ENCODE measurements at places on chromosomes 5 and 9. TPM values are rescaled to one million over a fixed set of nuclear protein-coding genes. Genes with fewer than 3 reads are reported as not detected.
A peak's percentile ranks its signal among the peaks of the same experiment; 100 is the strongest.

STKLD1 gene
- total RNA-seq = 1.4 TPM

SLC34A3 gene
- total RNA-seq = not detected

DNA sequence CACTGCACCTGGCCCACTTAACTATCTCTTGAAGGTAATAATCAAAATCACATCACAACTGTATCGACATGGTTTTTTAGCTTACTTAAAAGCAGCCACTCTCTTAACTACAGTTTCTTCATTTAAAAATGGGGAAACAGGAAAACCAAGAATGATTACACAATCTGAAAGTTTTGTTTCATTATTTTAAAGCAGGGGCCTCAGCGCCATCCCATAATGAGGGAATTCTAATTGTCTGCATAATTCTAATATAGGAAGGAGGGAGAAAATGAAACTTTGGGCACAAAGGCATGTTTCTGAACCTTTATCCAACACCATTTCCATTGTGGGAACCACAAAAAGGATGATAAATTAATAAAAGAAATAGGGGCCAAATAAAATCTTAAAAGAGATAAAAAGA, 7.6 kb downstream of the HACD4 start:
- DNase-seq = no peak

- DNase-seq = no peak
Observed at GRCh38 chr9:135105938-135106491, 18.5 kb downstream of the OLFM1 start.

GRCh38 chr5:143196601-143197259, 206.8 kb downstream of the NR3C1 start:
- DNase-seq = no peak

DNA sequence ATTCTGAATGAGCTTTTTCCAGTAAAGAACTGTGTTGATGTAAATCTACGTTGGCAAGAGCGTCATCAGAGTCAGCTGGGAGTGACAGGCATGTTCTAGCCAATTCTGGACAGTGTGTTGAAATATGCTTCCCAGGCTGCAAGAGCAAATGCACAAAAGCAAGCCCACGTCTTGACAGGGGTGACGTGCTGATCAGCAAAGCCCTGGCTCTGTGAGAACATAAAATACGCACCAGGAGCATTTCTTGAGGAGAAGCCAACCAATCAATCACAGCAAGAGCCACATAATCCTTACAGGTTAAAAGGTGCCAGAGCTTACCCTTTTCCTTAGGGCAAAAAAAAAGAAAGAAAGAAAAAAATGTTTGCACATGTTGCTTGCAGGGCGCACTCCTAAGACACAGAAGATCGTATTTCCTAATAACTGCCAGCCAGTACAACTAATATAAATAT, 148.1 kb downstream of the PDE4D start:
- DNase-seq = no peak

GRCh38 chr9:136059851-136060670, 35.0 kb downstream of the NACC2 start:
- no peak for DNase-seq

GRCh38 chr9:127612939-127613582, 984 bp downstream of the STXBP1 start:
- peak; percentile 65 for DNase-seq

- no peak for DNase-seq
Observed at GRCh38 chr9:137784046-137784445, 93.5 kb upstream of the CACNA1B start.

- DNase-seq = peak; percentile 9
Observed at GRCh38 chr5:65151614-65152013, 330.1 kb downstream of the ADAMTS6 start.

DNA sequence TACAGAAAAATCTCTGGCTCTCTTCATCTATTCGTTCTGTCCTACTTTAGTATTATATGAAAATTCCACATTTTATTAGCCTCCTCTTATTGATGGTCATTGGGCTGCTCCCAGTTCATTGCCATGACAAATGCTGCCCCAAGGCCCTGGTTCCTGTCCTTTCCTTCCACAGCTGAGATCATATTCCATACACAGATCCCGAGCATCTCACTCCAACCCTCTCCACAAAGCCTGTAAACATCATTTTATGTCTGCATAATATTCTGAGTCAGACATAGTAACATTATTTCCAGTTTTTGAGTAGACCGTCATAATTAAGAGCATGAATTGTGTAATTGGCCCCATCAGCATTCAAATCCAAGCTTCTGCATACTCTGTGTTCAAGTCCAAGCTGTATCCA, 86.3 kb downstream of the MVB12B start:
- no peak for DNase-seq
